D721Med (cell line): ENCODE measurements at places on chromosomes 3 and 15.

GRCh38 chr3:43090238-43090637 lies 15.6 kb downstream of the POMGNT2 start:
- DNase-seq: no peak

GRCh38 chr3:98512576-98512975 lies 10.1 kb downstream of the CLDND1 start:
- DNase-seq: no peak

GRCh38 chr3:99108508-99108907 lies 207.0 kb upstream of the DCBLD2 start:
- DNase-seq: no peak

GRCh38 chr3:49641921-49642707 lies 32.0 kb upstream of the APEH start:
- no peak for DNase-seq

DNA sequence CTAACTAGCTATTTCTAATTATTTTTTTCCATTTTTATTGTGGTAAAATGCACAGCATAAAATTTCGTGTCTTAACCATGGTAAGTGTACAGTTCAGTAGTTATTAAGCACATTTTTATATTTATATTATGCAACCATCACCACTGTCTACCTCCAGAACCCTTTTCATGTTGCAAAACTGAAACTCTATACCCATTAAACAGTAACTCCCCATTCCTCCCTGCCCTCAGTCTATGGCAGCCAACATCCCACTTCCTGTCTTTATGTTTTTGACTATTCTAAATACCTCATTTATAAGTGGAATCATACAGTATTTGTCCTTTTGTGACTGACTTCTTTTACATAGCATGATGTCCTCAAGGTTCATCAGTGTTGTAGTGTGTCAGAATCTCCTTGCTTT lies 25.5 kb downstream of the SLC35A5 start:
- DNase-seq: no peak

- no peak for DNase-seq
Observed at GRCh38 chr15:64000183-64000951, 45.9 kb downstream of the DAPK2 start.

DNA sequence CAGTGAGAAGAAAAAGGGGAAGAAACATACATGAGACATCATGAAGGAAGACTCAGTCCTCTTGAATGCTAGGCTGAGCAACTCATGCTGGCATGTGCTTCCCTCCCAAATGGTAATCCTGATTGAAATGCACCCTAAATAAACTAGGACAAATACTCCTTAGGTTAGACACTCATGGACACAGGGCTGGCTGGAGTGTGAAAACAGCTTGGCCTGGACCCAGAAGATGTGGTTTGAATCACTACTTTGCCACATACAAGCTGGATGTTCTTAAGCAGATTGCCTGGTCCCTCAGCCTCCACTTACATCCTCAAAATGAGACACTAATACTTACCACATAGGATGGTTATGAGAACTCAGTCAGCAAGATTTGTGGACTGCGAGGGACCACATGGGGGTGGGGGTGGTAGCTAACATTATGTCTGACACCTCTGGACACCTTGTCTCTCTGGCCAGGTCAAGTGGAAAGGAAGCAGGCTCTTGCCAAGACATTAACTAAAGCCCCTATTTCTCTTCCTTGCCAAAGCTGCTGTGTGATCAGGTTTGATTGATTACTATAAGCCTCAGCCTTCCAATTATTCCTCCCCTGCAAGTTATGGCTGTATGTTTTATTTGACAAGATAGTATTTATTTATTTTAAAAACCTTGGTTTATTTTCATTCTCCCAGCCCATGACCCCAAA lies 138.9 kb upstream of the SLC7A14 start:
- DNase-seq: no peak

GRCh38 chr3:10982782-10983181 lies 9.8 kb upstream of the SLC6A1 start:
- no peak for DNase-seq

- DNase-seq: no peak
Observed at GRCh38 chr3:115381931-115382330, 234.8 kb upstream of the ZBTB20 start.
